Stimulated activated CD4-positive, alpha-beta T cell treated with anti-CD3 and anti-CD28 coated beads, TNF-alpha, amount 100 ng/mL, for 48 hours (primary cell): ENCODE measurements at places on chromosomes 1 and 21.

DNA sequence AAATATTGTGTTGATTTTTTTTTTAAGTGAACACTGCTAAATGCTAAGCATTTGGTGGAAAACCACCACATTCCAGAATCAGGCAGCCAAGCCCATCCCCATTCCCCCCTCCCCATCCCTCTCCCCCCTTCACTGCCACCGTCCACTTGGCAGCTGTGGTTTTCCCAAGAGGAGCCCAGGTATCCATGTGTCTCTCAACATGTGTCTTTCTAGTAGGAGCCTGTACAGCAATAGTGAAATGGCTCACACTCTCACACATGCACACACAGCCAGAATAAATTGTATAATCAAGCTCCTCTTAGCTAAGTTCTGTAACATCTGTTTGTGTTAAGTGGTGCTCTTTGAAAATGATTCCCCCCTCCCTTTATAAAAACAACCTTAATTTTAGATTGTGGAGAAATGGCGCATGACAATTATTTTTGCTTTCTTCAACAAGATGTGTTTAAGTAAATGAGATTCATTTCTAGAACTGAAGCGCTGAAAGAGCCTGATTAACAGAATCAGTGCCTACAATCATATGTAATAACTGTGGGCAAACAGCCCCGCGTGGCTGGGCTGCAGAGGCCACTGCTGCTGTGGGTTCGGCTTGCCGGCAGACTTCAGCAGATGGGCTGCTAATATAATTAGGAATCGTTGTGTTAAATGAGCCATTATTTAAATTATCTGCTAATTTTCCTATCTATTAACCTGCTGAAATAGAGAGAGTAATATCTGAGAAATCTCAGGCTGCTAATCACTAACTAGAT lies 43.3 kb downstream of the BACE2 start:
- DNase-seq, result no peak

DNA sequence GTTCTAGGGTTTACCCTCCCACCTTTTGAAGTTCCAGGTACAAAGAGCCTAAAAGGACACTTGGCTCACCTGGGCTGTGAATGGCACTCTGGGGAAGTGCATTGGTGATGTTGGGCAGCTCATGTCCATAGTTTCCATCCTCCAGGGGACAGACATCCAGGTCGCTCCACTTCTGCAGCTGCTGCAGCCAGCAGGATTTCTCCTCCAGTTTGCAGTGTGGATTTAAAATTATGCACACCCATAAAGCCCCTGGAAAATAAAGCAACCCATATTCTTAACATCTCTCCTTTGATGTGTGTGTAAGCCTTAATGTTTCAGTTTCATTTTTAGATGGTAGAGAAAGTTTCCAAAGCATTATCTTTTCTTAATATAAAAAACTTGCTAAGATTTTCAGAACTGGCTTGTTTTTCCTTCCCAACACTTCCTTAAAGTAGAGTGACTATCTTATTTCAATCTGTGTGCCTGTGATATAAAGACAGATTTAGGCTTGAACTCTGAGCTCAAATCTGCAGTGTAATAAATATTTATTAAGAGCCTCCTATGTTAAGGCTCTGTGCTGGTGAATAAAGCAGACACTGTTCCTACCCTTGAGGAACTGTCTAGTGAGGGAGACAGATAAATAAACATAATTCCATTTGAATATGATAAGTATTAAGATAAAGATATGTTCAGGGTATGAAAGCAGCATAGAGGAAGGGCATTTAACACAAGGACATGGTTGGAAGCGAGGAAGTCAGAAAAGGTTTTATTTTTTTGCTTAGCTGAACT lies 39.1 kb downstream of the UROD start:
- DNase-seq, result no peak

DNA sequence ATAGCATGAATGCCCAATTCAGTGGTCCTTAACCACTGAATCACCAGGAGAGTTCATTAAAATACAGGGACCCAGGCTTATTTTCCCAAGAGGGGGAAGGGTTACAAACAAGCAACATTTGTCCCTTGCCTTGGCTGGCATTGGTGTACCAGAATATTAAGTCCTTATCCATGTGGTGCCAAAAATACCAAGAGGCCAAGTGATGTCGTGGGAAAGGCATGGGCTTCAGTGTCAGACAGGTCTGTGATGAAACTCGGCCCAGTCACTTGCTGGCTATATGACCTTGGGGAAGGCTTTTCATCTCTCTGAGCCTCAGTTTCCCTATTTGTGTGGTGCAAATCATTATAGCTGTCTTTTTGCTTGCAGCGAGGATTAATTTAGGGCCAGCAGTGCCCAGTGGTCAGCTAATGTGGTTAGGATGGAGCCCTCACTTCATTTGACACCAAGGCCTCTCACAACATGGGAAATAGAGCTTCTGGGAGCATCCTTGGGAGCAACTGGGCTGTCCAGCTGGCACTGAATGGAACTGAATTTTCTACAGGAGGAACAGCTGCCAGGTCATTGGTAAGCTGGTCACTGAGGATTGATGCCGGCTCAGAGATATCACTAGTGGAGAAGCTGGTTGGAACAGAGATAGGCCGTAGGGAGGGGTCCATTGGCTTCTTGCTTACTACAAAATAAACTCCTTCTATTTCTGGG lies 77.2 kb upstream of the PPP2R5A start:
- no peak for DNase-seq

- no peak for DNase-seq
These were observed 468.1 kb downstream of the RPS6KC1 start for GRCh38 chr1:213519098-213519497.

DNA sequence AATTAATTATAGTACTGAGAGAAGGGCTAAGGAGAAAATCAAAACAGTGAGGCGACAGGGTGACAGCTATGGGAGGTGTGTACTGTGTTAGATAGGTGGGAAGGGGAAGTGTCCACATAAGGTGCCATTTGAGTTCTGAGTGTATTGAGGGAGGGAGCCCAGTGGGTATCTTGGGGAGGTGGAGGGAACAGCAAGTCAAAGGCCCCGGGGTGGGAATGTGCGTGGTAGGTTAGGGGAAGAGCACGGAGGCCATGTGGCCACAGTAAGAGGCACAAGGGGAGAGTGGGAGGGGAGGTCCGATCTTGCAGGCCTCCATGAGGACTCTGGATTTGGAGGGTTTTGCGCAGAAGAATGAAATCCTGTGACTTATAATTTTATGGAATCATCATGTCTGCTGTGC lies 3.0 kb upstream of the XKR8 start:
- DNase-seq, result no peak

DNA sequence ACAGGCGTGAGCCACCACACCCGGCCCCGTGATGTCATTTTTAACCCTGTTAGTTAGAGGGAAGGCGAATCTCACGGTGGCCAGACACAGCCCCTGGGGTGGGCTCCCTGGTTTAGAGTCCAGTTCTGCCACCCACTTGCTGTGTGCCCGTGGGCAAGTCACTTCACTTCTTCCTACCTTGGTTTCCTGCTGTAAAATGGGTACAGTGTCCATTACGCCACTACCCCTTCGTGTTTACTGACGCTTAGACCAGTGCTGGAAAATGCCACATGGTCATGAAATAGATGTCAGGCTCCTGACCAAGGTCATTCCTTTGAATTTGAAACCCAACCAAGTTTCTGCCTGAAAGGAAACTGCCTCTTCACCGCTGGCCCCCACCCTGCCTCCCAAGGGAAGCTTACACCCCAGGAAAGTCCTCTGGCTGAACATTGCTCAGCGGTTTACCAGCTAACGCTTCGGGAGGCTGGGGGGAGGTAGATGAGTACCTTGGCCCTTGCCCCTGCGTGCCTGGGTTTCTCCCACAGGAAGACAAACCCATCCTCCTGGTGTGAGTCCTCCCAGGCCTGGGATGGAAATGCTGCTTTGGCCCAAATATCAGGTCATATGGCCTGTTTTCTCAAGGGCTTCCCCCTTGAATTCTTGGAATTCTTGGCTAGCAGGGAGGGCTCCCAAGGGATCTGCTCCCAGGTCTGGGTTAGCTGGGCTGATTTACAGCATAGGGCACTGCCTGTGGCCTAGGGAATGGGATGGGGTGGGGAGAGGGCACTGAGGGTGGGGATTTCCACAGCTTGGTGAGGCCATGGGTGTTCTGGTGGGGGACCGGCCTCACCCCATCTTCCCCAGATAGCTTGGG lies 7.6 kb upstream of the AADACL4 start:
- DNase-seq, result no peak

DNA sequence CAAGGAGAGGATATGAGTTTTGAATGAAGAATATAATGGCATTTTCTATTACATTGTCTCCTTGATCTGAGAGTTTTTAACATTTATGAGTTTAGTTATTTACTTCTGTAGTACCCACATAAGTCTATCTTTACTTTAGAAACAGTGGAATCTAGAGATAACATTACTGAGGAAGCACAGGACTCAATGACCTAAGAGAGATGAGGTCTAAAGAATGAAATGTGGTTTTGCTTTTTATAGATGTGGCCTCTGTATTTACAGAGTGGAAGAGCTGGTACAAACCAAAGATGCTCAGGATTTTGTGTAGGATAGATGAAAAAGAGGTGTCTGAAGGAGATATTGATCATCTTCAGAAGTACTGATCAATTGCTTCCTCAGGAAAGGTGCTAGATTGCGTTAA lies 177.3 kb downstream of the KCTD3 start:
- no peak for DNase-seq

DNA sequence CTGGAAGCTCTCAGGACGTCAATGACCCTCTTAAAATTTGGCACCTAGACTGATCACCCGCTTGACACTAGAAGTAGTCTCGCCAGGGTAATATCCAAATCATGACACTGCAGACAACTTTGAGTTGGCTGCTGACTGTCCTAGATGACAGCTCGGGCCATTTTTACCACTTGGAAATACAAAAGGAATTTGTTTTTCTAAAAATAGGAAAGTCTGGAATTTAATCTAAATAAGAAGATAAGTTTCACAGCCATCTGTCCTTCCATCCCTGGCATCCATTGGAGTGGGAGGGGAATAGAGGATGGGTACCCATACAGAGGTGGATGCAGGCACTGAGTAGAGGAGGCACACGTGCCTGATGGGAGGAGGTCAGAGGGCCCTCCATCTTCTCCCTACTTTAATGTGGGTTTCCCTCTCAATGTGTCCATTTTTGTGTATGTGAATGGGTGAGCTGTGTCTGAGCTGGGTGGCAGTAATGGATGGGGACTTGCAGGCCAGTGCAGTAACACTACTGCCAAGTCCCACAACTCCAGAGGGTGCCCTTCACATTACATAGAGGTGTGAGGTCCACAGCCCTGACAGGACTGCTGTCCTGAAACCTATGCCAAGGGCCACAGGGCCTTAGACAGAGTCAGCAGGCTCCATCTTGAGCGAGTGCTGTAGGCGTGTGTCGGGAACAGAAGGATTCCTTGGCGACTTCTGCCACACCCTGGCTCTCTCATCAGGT lies 104.8 kb upstream of the IPO9 start:
- DNase-seq, result no peak
